ENCODE measurements at places on chromosomes 1 and 21.

- no peak for DNase-seq
Measured at GRCh38 chr1:54774820-54775498, 10.6 kb upstream of the PARS2 start.

DNA sequence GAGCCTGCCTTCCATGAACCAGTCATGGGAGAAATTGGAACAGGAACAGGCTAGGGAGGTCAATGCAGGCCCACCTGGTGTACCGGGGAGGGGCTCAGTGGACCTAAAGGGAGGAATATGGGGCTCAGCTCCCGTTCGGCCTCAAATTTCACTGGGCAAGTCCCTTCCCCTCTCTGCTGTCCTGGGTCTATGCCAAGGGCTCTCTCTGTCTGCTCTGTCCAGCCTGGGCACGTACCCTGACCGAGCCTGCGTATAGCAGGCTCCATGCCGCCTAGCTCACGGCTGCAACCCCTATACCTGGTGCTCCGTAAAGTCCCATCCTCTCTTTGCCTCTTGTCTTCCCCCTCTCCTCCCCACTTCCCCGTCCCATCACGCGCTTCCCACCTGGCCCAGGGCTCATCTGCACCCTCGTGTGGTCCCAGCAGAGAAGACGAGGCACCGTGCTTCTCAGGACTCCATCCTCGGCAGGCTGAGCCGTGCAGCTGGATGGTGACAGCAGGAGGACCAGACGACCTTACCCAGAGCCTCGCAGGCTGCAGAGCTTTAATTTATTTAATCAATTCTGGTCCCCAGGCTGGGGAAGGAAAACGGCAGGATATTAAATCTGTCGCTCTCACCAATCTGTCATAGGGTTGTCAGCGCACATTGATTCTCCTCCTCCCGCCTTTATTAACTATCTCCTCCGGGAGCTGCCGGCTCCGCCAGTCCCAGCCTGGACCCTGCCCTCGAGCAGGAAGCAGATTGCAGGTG lies 25.0 kb upstream of the DISP3 start:
- no peak for DNase-seq

DNA sequence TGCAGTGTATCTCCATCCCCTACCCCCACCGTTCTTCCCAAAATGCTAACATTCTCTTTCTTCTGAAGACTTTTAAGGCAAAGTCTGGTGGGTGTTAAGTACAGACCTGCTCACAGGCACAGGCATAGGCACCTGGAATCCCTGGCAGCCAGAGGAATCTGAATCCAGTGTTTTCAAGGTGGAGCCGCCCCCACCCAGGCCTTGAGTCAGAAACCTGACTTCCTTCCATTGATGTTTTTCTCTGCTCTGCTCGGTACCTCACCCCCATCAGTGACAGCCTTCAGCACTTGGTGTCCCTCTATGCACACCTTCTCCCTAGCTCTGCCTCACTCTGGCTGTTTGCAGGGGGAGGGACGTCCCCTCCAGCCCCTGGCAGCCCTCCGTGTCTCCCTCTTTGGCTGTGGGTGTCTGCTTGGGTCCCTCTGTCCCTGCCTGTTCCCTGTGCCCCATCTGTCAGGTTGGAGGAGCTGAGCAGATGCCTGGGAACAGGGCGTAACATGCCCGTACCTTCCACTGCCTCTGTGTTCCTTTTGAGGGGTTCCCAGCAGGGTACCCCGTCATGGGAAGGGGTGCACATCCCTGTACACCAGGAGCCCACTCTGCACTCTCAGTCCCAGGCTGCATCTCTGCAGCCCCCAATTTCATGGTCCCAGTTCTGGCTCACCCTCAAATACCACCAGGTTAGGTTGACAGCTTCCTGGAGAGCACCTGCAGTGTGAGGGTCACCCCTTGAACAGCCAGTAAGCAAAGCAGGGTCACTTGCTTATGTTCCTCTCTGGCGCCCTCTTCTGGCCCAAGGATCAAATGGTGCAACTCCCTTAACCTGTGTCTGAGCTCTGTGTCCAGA lies 6.7 kb downstream of the NCDN start:
- no peak for DNase-seq

DNA sequence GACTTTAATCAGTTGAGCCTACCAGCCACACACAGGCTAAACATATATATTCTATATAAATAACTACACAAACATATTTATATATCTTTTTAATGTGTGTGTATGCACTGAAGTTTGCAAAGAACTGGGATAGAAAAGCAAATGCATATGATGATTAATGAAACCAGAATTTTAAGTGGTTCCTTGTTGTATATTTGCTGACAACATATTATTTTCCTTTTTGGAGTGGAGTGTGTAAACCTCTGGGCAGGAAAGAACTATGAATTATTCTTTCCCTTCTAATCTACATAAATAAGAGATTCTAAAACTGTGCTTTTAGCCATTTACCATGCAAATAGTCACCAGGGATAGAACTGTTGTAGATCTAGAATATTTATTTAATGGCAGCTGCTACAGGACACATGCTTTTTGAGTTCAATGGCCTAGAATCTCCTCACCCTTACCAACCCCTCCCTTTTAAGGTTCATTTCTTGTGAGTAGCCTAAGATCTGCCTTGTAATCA lies 187.6 kb downstream of the BACH1 start:
- DNase-seq, result no peak

GRCh38 chr1:232883992-232884661 lies 66.3 kb upstream of the NTPCR start:
- DNase-seq, result no peak

DNA sequence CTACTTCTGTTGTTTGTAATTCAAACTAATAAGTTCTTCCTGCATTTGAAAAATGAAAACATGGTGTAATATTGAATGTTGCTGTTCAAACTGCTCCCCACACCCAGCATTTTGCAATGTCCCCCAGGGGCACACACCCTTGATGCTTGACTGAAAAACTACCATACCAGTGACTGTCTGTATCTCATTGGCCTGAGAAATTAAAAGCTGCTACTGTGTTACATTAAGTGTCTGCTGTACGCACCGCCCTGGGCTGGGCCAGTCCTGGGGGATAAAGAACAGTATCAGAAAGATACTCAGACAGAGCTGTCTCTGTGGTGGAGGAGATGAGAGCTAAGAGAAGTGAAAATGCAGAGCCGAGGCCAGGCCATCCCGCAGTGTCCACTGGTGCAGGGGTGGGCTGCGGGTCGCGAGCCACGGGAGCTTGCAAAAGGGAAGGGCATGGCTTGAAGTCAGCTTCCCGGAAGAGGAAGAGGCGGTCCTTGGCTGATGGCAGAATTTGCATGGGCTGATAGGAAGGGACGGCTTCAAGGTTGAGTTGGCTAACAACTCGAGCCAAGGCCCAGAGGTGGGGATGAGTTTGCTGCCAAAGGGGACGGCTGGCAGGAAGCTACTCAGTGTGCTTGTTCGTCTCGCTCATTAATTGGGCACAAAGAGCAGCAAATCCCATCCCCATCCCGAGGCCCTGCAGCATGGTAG lies 329.8 kb upstream of the VAMP3 start:
- DNase-seq, result no peak

DNA sequence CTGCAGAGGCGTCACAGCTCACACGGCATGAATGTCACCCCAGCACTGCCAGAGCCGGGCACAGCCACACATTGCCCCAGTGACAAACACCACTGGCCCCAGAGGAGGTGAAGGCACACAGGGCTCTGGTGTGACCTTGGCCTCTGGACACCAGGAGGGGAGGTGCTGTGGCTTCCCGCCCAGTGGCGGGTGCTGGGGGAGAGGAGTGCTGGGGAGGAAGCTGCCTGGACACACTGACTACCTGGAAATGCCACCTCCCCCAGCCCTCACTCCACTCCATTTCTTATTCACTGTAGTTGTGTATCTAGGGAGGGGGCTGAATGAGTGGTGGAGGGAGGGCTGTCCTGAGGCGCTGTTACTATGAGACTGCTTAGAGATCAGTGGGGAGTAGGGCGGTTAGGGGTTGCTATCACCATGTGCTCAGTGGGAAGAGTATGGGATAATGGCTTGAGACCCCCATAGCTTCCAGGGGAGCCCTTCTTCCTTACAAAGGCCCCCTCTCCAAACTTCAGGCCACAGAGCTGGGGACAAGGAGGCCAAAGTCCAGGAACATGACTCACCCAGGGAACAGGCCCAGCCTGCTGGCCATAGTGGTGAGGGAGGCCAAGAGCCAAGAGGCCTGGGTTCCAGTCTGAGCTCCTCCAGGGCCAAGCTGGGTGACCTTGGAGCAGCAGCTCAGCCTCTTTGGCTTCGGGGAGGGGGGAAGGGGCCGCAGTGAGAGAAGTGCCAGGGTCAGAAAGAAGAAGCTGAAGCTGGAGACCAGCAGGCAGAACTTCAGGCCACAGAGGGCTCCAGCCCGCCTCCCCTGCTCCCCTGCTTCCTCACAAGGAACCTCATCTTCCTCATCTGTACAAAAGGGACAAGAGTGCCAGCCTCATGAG lies 40.1 kb downstream of the AHDC1 start:
- DNase-seq, result no peak

DNA sequence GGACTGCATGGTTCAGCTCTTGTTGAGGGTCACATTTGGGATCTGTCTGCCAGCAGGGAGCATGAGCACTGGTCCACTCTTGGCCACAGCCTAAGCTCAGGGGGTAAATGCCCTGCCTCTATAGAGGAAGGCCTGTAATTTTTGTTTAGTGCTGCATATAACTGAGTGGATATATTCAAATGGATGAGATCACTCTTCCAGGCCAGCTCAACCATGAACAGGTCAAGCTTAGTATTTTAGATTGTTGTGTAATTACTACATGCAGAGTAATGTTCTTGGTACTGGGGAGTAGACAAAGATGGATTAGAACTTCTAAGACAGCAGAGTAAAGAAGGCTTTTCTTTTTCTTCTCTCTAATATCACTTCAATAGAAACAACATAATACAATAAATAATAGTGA lies 376.9 kb downstream of the GPATCH2 start:
- DNase-seq, result no peak

DNA sequence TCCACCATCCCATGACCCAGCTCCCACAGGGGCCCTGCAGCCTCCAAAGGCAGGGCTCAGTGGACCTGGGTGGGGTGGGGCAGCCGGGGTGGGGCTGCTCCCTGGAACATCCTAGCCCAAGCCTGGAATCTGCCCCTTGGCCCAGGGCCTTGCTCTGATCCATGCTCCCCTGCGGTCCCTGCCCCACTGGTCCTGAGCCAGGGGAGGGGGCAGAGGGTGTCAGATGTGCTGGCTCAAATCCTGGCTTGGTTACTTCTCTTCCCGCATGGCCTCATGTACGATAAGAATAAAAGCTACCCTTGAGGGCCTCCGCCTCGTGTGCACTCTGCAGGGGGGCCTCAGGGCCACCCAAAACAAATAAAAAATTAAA lies 819 bp downstream of the SLC25A34 start:
- no peak for DNase-seq

All from epithelial cell of prostate (primary cell).